ENCODE measurements at places on chromosomes 4 and X.

DNA sequence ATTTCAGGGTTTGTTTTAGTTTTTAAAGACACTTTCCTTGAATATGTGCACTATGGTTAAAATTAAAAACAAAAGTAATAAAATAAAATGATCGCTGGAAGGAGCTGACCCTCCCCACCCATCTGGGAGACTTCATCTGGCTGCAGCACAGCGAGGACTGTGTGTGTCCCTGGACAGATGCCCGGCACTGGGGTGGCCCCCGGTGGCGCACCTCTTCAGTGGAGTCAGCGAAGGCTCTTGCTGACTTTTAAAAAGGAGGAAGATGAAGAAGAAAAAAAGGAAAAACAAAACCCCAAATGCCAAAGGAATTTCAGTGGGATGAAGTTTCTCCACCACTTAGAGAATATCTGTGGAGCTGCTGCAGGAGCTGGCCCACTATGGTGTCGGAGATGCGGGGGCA is 5.4 kb upstream of the ADGRG4 start:
- DNase-seq: no peak

- no peak for DNase-seq
Measured at GRCh38 chr4:22780317-22780716, 87.6 kb downstream of the GBA3 start.

DNA sequence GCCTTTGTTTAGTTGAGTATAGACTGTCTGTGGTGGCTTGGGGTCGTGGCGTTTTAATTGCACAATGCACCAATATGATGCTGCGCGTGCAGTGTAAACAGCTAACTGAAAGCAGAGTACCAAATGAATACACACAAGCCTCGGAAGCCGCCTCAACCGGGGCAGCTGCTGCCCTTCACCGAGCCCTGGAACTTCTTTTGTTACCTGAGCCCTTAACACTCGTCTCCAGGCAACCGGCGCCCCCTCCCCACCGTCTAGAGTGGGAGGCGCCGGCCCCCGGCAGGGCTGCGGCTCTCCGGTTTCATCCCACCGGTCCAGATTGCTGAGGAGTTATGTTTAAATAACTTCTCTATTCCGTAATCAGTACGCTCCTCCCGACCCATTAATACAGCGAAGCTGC is 173.2 kb upstream of the TBL1X start:
- no peak for DNase-seq

DNA sequence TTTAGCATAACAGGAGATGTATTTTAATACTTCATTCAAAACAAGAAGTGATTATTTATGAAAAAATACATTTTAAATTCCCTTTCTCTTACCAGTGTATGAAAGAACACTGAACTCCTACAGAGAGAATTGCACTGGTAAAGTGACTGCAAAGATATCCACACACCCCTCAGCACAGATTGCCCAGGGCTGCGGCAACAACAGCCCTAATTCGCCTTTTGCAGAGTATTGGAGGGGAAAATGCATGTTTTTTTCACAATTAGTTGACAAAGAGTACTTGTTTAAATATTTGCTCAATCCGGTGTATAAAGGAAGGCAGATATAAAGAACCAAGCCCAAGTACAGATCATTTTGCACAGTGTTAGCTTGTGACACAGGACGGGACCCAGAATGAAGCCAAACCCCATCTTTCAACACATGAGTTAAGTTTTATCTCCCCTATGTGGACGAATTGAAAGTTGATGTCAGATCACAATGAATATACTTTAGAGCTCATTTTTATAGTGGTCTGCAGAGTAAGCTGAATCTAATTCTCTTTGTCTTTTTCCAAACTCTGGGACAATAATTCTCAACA is 551.4 kb upstream of the IGFBP7 start:
- no peak for DNase-seq

- no peak for DNase-seq
Measured at GRCh38 chr4:4323705-4324534, 33.9 kb downstream of the ZBTB49 start.

DNA sequence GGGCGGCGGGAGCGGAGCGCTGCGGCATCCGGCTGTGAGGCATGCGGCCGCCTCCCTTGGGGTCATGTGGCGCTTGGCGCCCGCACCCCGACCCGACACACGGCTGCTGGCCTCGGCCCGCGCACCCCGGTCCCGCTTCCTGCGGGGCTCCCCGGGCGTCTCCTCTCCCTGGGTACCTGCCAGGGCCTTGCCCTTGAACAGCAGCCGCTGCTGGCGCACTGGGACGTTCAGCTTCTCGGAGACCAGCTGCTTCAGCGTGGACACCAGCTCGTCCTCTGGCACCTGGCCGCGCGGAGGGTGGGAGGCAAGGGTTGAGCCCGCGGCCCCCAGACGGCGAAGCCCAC is 391 bp downstream of the UBL4A start:
- DNase-seq: peak; percentile 22

DNA sequence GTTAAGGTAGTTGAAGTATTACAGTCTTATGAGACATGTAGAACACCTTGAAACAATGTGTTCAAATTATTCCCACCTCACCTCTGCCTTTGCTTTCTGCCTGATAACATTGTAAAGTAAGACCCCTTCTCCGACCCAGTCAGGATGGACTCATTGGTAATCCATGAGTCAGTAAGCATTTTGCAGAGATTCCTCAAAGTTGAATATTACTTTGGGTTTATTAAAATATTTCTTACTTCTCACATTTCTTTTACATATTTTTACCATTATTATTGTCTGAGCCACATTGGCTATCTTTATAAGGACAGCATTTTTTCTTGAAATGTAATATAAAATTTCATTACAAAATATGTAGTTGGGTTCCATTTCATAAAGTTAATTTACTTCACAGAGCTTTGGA is 201.6 kb downstream of the BMPR1B start:
- no peak for DNase-seq

DNA sequence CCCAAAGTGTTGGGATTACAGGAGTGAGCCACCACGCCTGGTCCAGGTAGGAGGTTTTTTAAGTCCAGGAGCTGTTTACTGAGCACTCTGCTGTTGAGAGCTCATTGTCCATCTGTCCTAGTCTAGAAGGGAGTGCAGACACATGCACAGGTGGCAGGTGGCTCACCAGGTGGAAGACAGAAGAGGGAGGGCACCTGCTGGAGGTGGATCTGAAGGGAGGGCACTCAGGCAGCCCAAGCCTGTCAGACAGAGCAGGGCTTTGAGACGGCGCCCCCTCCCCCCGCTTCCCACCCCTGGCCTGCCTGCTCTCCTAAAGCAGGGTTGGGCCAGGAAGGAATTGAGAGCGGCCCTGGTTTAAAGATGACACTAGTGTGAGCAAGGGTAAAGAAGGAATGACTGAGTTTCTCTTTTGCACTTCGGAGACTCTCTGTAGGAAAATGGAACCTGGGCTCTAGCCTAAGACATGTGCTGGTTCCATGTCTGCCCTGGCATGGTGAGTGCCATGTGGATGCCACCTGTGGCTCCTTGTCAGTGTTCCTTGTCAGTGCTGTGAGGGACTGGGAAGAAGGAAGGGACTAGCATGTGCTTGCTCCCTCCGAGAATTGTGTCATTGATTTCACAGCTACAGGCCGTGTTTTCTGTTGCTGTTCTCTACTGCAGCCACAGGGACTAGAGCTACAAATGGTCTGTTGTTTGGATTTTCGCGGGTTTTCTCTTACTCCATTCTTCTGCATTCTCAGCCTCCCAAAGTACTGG is 108.6 kb downstream of the TNIP2 start:
- DNase-seq: no peak

- DNase-seq: peak; percentile 40
Measured at GRCh38 chr4:3044870-3045819, 29.2 kb downstream of the HTT-AS start.

GRCh38 chrX:48468693-48469691 is 1.1 kb downstream of the SLC38A5 start:
- no peak for DNase-seq

GRCh38 chr4:85393201-85393600 is 81.7 kb upstream of the ARHGAP24 start:
- no peak for DNase-seq

- DNase-seq: no peak
Measured at GRCh38 chr4:139919521-139919920, 234.5 kb downstream of the MAML3 start.

DNA sequence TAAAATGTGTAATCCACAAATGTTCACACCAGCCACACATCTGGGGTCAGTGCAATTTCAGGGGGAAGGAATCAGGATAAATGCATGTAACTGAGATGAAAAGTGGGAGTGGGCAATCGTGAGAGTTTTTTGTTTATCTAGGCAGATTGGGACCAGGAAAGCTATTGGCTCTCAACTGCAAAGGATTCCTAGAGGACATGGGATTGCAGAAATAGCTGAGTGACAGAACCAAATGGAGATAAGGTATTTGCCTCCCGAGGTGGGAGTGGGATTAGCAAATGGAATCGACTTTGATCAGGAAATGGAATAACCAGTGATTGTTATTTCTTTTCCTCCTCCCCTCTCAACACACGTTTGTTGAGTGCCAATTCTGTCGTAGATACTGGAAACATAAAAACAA is 38.9 kb upstream of the GJB1 start:
- DNase-seq: no peak

- DNase-seq: no peak
Measured at GRCh38 chr4:17717301-17717700, 64.1 kb downstream of the FAM184B start.

DNA sequence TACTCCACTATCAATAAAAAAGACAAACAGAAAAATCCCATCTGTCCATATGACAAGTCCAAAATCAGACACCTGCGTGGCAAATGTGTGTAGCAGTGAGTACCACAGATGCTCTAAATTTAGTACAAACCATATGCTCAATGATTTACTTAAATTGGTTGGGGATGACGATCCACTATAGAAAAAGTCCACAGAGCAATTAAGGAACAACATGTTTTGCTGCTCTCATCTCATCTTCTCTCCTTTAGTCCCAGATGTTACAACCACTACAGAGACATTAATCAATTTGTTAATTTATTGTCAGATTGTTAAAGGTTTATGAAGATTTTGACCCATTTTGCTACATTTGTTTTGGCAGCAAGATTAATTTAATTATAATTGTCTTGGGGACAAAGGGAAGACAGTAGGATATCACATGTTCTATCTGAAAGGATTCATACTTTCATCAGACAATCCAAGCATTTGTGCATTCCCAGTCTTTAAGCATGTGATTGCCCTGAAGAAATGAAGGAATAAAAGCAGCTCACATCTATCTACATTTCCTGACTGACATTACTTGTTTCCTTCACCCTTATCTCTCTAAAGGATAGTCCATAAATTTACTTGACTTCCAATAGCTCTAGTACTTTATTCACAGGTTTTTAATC is 2268.1 kb downstream of the PCDH7 start:
- no peak for DNase-seq
